Fibroblast of lung (primary cell): ENCODE measurements at places on chromosomes 6 and 20. TPM values are rescaled to one million over a fixed set of nuclear protein-coding genes. Genes with fewer than 3 reads are reported as not detected.
A peak's percentile ranks its signal among the peaks of the same experiment; 100 is the strongest.

Gene FBXO5
- polyA plus RNA-seq: 11.7 and 26.1 TPM in 2 replicates

DNA sequence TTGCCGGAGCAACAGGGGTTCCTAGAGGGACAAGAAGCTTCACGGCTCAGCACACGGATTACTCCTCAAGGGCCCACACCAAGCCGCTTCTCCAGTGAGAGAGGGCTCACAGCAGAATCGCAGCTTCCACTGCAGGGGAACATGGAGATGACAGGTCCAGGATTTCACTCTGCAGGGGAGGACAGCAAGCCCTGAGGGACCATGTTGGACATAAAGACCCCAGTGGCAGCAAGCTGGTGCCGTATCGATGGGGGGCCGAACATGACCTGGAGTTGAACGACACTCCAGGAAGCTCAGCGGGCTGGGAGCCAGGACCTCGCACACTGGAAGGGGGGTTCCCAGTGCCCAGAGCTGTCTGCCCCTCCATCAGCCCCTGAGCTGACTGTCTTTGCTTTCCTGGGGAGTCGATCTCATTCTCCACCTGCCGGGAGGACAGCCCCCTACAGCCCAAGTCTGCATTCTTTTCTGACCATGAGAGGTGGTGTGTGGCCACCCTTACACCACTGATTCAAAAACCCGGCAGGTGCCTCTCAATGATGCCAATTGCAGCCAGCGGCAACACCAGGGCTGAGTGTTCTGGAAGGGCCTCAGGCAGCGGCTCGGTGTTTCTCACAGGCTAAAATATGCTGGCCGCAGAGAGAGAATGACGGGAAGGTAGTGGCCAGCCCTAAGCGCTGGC lies 194.5 kb upstream of the CDH4 start:
- no peak for DNase-seq

DNA sequence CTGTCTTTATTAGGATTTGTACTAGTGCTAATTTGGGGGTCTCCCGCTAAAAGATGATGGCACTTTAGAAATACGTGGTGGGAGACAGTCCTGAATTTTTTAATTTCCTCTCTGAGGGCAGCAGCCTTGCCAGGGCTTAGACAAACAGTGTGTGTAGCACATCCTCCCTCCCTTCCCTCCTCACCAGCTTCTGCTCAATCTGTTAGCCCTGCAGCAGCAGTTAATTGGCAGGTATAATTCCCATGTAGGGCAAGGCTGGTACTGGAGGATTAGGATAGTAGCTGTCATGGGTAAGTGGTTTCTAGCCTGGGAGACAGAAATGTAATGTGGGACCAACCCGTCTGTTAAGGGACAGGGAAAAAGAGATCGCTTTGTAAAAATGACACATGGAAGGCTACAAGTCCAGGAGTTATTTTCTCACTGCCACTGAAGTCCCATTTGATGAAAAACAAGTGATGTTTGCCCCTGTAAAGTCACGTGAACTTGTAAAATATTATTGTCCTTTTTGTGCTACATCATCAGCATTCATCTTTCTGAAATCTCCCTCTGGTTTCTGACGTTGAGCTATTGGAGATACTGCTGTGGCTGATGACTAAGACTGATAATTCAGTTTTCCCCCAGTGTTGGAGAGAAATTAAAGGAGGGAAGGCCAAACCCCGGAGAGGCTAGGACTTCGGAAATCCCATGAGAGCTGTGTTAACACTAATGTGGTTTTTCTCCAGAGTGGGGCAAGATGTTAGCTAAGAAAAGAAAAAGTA lies 40.6 kb downstream of the CTNNBL1 start:
- peak; percentile 48 for DNase-seq

Gene NFATC2
- polyA plus RNA-seq: 0.11 and 1.2 TPM in 2 replicates

Gene MLIP
- 0.07 and 0.10 TPM in 2 replicates for polyA plus RNA-seq

GRCh38 chr6:16244869-16245451 lies 6.6 kb downstream of the GMPR start:
- DNase-seq: peak; percentile 51

DNA sequence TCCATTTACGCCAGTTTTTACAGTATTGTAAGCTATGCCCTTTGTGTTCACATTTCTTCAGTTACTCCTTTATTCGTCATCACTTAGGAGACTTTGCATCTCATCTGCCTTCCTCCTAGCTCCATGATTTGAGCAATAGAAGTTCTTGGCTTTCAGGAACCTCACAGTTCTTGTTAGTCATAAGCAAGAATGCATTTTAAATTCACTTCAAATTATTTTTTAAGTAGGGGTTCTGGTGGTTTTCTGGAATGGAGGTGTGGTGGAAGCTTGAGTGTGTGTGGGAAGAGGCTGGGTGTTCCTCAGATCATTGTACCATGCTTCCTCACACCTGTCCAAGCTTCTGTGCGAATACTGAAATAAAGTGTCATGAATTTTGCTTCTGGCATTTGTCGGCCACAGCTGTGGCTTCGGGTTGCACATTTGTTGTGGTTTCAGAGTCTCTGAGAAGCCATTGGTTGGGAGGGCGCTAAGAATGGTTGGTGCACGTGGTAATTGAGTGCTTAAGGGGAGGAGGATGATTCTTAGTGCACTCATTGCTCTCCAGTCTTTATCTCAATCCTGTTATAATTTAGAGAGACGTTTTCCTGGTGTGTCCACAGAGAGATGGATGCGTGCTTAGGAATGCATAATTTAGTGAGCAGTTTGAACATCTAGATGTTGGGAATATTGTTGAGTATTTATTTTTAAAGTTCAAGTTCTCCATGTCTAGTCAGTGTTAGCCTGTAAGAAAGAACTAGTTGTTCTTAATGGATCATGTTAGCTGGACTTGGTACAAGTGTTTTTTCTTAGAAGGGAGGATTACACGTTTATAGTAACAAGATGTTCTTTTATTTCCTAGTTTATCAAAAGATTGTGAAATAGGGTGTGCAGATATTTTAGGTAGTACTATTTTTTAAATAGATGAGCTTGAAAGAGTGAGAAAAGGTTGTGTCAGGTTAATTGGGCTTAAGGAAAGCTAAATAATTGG lies 31.9 kb downstream of the FOXO3 start:
- DNase-seq: peak; percentile 78

DNA sequence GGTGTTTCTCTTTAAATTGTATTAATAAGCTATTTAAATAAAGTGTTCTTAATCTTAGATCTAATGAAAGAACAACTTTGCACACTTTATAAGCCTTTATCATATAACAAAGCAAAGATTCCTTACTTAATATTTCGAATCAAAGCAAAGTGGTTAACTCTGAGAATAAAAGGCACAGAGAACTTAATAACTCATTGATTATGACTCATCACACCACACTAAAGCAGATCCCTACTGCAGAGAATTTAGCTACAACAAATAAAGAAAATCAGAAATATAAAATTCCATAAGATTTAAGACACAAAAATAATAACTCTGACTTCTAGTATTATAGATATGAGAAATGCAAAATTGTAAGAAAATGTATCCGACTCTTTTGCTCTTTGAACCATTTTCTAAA lies 135.6 kb upstream of the RUNX2 start:
- peak; percentile 26 for DNase-seq

DNA sequence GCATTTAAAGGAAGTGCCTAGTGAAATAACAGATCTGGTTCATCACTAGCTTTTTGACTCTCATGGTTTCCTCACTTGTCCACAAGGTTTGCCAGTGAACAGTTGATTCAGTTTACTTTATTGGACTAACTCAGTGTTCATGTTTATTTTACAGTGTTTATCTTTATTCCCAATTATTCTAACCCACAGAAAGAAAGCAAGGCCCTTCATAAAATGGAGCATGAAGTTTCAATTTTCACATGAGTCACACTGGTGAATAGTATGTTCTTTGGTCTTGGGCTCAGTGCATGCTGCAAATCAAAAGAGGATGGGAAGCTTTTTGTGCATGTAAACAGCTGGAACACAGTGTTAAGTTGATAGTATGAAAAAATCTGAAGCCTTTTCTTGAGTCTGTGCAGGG lies 217.6 kb upstream of the HDDC2 start:
- no peak for DNase-seq

Gene HLA-DMA
- polyA plus RNA-seq: 3.7 and 7.1 TPM in 2 replicates

GRCh38 chr6:130934848-130935585 lies 107.8 kb downstream of the SMLR1 start:
- DNase-seq: peak; percentile 57

DNA sequence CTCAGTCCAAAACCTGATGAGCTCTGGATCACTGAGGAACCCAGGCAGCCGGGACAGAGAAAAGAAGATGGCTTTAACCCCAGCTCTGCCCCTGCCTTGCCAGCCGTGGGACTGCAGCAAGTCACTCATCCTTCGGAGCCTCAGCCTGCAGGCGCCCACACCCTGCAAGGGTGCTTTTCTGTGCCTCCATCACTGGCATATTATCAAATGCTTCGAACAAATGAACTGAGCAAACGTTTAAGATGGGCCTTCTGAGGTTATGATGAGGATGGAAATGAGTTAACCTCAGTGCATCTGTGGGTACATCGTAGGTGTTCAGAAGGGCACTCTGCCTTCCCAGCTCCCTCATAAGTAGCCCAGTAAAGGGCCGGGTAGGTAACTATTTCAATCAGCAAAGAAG lies 79.0 kb downstream of the NFATC2 start:
- DNase-seq: no peak

- DNase-seq: no peak
Measured at GRCh38 chr6:103722683-103723082, 1137.0 kb downstream of the HACE1 start.

GRCh38 chr6:26607434-26608230 lies 10.9 kb downstream of the ABT1 start:
- DNase-seq: peak; percentile 44

- peak; percentile 99 for DNase-seq
Measured at GRCh38 chr6:35601331-35602132, 87.2 kb downstream of the FKBP5 start.

GRCh38 chr6:73534628-73535027 lies 13.8 kb upstream of the EEF1A1 start:
- no peak for DNase-seq

DNA sequence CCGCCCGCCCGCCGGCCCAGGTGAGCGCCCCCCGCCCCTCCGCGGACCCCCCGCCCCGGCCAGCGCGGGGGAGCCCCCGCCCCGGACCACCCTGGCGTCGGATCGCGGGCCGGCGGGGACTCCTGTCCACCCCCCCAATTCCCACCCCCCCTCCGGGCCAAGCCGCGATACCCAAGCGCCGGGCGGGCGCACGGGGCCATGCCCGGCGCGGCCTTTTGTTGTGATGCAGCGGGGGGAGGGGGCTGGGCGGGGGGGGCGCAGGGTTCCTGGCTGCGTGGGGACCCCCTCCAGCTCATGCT lies 245 bp downstream of the SRC start:
- no peak for DNase-seq

- no peak for DNase-seq
Measured at GRCh38 chr20:38169636-38170193, 4.6 kb upstream of the TGM2 start.

DNA sequence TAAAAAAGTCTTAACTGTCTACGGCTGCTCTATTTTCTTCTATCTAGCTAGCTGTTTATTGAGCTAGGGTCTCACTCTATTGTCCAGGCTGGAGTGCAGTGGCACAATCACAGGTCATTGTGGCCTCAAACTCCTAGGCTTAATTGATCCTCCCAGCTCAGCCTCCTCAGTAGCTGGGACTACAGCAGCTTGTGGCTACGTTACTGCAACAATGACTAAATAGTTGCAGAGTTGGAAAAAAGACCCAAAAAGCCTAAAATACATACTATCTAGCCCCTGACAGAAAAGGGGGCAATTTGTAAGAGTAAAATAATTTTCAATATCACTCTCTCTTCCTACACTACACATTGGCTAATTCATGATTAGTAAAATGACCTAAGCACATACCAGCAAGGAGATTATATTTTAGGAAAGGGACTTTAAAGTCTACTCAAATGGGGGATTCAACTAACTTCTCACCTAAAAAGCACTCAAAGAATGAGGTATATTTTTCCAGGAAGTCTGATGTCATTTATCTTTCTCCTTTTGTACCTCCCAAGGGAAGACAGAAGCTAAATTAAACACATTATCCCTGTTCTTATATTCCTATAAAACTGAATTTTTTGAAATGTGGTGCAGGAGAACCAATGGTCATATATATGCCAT lies 82.8 kb downstream of the ZMYND8 start:
- no peak for DNase-seq

Gene CLPSL2
- polyA plus RNA-seq: not detected in 2 replicates

DNA sequence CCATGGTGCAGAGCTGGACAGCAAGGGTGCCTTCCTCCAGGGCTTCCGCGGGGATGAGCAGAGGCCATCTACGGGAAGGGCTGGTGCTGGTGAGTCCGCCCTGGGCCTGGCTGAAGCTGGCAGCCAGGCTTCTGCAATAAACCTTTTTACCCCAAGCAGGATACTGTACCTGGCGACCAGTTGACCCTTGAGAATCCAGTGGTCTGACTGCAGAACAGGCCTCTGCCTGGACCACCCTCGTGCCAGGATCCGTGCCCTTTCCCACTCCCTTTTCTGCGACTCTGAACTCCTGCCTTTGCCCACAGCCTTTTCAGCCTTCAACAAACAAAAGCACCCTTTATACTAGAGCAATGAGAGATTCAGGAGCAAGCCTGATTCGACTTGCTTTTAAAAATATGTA lies 18.9 kb downstream of the CDH26 start:
- no peak for DNase-seq

DNA sequence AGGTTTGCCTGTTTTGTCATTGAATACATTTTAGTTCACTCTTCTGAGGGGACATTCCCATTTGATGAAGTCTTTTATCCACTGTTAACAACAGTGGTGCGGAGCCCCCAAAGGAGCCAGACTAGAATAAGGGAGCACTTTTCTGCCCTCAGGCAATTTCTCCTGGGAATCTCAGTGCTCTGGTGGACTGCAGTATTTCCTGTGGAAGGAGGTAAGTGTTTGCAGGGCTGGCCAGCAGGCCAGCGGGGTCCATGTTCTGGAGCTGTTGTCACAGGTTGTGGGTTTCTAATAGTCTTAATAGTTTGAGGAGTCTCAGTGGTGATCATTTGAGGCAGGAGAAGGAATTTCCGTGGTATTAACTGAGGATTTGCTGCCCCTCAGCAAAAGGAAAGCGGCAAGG lies 83.5 kb downstream of the ASXL1 start:
- no peak for DNase-seq

DNA sequence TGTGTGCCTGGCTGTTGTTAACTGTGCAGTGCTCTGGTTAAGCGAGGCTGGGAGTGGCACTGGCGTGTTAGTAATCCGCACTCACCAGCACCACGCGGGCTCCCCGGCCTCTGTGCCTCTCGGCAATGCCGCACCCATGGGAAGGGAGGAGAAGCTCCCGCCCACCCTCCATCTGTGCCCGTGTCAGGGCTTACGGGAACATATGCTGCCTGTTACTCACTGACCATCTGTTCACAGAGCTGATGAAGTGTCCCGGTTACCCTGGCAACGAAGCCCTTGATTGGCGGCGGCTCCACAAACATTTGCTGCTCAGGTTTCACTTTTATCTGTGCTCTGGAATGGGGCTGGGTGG lies 114.7 kb downstream of the PSMB1 start:
- DNase-seq: peak; percentile 99

Gene APCDD1L
- polyA plus RNA-seq: 0.18 and 1.6 TPM in 2 replicates
